ENCODE measurements at places on chromosomes 2 and 18.

- no peak for DNase-seq
These were observed 153.6 kb downstream of the GBX2 start for GRCh38 chr2:236014408-236015131.

- DNase-seq = no peak
These were observed 734.9 kb downstream of the NUP35 start for GRCh38 chr2:183859129-183859528.

DNA sequence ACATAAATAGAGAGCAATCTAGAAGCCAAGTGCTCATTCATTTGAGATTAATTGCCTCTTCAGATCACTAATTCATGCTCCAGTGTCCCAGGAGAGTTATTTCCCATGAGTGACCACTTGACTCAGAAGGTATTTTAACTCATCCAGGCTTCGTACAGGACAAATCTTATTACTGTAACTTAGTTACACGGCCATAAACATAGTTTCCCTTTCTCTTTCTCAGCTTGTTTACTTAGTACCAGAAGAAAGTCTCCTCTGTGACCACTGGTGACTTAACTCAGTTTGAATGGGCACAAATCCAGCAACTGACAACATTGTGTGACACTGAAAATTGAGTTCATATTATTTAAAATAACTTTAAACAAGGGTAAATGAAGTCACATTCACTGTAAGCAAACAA, 25.3 kb downstream of the MMADHC start:
- DNase-seq = no peak

- no peak for DNase-seq
These were observed 120.2 kb downstream of the CD8B2 start for GRCh38 chr2:106607371-106607770.

DNA sequence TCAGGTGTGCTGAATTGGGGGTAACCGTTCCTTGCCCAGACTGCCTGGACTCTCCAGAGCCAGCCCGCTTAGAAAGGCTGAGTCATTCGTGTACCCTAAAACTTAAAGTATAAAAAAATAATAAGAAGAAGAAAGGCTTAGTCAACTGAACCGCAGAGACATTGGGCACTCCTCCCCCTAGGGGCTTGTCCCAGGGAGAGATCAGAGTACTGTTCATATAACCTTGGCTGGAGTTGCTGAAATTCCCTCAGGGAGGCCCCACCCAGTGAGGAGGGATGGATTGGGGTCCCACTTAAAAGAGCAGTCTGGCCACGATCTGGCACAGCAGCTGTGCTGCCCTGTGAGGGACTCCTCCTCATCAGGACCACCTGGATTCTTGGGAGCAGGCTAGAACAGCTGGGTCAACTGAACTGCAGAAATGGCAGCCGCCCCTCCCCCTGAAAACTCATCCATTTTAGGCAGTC, 37.2 kb downstream of the ANKRD12 start:
- no peak for DNase-seq

GRCh38 chr2:11748018-11748860, 1.8 kb downstream of the LPIN1 start:
- DNase-seq = no peak

DNA sequence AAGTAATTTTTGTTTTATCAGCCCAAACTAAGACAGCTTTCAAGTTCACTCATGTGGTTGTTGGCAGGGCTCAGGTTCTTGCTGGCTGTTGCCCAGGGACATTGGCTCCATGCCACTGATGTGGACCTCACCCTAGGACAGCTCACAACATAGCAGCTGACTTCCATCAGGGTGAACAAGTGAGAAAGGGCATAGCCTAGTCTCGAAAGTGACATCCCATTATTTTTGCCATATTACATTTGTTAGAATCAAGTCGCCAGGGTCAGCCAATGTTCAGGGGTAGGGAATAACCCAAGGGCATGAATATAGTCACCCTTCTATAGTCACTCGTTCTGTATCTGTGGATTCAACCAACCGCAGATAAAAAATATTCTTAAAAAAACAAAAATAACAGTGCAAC, 10.7 kb upstream of the CWC22 start:
- no peak for DNase-seq

DNA sequence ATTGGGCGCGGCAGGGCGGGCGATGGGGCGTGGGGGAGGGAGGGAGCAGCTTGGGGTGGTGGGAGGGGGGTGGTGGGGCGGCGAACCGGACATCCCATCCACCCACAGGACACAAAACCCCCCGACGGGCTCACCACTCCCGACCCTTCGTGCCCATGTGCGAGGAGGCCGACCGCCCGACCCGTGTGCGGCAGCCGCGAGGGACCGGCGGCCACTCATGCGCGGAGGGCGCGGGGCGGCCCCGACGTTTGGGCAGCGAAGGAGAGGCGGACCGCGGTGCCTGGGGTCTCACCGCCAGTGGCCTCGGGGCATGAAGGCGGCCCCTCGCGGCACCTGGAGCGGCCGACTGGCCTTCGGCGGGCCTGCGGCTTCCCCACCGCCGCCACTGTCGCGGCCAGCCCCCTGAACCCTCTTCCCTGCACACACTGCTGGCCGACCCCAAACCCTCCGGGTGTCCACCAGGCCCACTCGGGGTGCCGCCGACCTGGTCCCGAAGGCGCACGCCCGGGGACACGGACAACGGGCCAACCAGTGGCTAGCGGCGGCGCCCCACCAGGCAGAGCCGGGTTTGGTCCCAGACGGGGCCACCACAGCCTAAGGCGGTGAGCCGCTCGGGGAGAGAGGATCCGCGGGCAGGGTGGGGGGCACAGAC, 94.6 kb upstream of the ANKRD30BL start:
- no peak for DNase-seq

- DNase-seq = no peak
These were observed 169.4 kb downstream of the DDX1 start for GRCh38 chr2:15761056-15761455.

DNA sequence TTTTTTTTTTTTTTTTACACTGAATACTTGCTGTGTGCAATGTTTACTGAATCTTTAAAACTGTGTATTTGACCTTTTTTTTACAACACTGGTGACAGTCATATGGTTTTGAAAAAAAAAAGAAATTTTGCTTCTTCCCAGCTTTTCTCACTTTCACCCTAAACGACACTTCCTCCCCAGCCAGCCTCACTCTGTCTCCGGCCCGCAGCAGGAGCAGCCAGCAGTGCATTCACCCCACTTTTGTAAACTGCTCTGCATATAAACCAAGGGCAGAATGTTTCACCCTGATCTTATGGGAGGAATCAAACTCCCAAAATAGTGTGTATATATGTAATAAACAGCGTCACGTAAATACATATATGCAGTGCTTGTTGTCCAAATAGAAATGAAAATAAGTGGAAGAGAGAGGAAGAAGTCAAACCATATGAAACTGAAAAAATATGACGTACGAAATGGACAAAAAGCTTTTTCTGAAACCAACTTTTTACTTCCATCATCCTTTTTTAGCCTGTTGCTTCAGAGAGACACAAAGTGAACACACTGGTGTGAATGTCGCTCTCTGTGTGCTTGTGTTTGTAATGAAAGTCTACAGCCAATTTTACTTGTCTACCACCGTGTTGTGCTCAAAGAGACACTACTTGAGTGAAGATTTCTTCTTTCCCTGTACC, 54.2 kb downstream of the ZCCHC2 start:
- peak; percentile 9 for DNase-seq

- DNase-seq = no peak
These were observed 95.0 kb upstream of the CCDC68 start for GRCh38 chr18:55054021-55054990.

DNA sequence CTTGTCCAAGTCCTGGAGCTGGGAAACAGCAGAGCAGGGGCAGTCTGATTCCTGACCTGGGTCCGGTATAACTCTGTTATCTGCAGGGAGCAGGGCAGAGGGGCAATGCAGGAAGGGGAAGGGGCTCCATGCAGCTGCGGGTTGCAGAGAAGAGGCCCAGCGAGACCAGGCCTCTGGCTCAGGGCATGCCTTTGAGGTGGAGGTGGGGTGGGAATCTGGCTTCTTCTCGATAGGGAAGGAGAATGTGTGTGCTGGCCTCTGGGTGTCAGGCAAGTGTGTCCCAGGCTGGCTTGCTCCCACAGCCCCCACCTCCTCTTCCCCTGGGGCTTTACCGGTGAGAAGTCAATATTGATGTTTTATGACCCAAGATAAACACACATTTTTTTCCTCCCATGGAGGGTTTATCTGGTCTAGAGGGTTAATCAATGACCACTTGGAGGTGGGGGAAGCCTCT, 187.1 kb upstream of the HAAO start:
- DNase-seq = no peak

DNA sequence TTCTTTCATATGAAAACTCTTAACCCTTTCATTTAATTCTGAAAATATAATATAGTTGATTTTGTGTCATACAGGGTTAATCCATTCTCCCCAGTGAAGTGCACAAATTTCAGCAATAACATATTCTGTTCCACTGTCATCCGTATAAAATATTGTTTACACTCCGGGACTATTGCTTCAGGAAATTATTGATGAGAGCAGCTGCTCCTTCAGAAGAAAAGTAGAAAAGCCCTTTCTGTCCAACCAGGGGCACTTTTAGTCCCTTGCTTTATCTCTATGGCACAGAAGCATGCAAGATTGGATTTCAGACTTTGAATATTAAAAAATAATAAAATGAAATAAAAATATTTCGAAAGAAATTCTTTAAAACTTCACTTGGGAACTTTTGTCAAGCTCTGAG, 535.7 kb upstream of the SLC39A10 start:
- no peak for DNase-seq

Data from GM18507 (cell line).